ENCODE measurements at places on chromosomes 3 and 15. TPM values are rescaled to one million over a fixed set of nuclear protein-coding genes. Genes with fewer than 3 reads are reported as not detected.

The SCN11A gene
- total RNA-seq = not detected

The APBA2 gene
- total RNA-seq = 21.8 TPM

The BLM gene
- total RNA-seq = 13.3 TPM

The DLL4 gene
- total RNA-seq = 0.62 TPM

The SPESP1 gene
- total RNA-seq = not detected

The SOX14 gene
- total RNA-seq = not detected

The MME gene
- not detected for total RNA-seq

The ARHGEF26 gene
- total RNA-seq = 5.5 TPM

The MAP6D1 gene
- total RNA-seq = 6.5 TPM

The OR5H14 gene
- not detected for total RNA-seq

The TRANK1 gene
- 3.1 TPM for total RNA-seq

The SPSB4 gene
- total RNA-seq = not detected

The EPHB3 gene
- total RNA-seq = 0.34 TPM

The CYP8B1 gene
- total RNA-seq = not detected

Data from A549 treated with CpdA at 1 μM for 4 hours (cell line).